Foreskin melanocyte (primary cell): ENCODE measurements at places on chromosomes 13 and 19.
A peak's percentile ranks its signal among the peaks of the same experiment; 100 is the strongest.

DNA sequence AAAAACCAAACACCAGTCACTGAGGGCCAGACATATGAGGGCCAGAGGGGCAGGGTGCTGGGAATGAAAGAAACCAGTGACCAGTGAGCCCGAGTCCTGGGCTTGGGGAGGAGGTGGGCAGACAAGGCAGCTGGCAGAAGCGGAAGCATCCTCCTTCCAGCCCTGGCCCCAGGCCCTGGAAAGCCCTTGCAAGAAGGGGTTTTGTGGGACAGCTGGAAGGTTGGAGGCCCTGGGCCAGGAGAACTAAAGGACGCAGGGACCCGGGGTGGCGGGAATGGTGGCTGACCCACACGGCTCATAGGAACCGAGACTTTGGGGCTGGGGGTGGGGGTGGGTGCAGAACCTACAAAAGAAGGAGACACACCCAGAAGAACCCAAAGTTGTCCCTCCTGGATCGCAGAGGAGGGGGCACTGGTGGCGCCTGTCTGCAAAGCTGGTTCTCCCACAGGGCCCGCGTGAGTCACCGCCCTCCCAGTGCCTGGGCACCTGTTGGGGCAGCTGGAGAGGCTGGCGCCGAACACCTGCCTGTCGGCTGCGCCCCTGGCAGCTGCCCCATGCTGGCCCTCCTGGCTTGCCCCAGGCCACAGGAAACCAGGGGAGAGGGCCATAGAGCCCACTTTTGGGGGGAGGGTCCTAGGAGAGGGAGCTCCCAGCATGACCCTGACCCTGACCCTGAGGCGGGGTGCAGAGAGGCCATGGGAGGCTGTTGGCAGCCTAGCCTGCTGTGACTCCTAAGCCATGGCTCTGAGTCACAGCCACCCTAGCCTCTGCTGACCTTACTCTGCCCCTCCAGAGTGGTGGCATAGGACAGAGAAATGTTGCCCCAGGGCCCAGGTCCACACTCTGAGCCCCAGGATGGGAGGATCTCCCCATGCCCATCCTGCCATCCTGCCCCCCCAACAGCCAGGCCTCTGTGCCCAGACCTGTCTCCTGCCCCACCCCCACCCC, 802 bp downstream of the DMPK start:
- DNase-seq, result no peak

DNA sequence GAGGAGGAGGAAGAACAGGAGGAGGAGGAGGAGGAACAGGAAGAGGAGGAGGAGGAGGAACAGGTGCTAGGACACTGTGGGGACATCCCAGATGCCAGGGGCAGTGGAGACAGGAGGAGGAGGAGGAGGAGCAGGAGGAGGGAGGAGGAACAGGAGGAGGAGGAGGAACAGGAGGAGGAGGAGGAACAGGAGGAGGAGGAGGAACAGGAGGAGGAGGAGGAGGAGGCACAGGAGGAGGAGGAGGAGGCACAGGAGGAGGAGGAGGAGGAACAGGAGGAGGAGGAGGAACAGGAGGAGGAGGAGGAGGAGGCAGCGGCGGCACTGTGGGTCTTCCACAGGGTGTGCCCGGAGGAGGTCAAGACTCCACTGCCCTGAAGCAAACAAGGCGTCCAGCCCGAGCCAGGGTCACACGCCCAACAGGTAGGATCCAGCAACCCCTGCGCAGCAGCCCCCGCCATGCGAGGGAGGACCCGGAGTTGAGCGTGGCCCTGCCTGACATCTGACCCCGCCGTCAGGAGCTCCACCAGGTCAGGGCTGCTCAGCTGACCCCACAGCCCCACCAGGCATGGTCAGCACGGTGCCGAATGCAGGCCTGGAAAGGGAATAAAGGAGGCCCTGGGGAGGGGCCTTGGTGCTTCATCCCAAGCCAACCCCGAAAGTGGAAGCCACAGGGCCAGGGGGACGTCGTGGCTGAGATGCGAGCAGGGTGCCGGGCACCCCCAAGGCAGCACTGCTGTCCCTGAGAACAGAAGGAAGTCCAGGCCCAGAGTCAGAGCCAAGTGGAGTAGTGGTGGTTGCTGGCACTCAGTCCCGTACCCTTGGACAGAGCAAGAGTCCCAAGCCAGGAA, 9.2 kb downstream of the SBNO2 start:
- DNase-seq, result no peak

GRCh38 chr19:49497047-49497788, 984 bp downstream of the RPS11 start:
- no peak for DNase-seq

DNA sequence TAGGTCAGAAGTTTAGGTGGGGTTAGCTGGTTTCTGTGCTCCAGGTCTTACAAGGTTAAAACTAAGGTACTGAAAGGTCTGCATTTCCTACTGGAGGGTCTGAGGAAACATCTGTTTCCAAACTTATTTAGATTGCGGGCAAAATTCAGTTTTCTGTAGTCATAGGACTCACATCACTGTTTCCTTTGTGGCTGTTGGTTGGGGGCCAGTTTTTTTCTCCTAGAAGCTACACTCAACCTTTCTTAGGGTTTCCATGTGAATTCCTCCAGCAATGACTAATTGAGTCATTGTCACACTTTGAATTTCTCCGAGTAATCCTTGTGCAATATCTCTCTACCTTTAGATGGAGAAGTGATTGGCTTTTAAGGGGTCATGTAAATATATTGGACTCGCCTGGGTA, 773.4 kb upstream of the SLITRK1 start:
- DNase-seq, result no peak

GRCh38 chr19:50046649-50047503, 21.1 kb downstream of the ZNF473 start:
- no peak for DNase-seq

DNA sequence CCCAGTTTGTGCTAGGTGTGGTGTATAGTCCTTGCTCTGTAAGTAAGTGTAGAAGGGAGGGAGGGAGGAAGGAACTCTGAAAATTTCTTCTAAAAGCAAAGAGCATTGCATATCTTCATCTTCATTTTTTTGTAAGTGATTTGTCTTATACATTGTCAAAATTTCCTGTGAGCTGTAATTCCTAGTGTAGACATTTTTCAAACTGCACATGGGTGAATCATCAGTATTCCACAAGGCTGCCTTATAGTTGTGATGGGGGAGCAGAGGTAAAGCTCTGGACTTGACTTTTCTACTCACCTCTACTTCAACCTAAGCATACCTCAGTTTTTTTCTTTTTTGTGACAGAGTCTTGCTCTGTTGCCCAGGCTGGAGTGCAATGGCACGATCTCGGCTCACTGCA, 86.9 kb downstream of the CDK8 start:
- DNase-seq, result no peak

DNA sequence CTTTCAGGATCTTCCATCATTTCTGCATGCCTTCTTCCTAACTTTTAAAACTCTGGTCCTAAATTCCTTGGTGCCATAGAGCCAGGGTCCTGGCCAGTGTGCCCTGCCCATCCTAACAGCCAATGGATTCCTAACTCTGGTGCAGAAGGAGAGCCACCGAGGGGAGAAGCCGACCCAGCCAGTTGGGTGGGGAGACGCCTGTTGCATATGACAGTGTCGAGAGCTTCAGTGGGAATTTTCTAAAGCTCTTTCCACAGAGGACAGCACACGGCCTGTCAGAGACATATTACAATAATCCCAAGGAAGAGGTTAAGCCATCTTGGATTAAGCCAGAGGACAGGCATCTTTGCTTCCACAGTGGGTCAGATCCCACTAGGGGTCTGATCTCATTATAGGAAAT, 180.4 kb downstream of the ZNF536 start:
- no peak for DNase-seq

DNA sequence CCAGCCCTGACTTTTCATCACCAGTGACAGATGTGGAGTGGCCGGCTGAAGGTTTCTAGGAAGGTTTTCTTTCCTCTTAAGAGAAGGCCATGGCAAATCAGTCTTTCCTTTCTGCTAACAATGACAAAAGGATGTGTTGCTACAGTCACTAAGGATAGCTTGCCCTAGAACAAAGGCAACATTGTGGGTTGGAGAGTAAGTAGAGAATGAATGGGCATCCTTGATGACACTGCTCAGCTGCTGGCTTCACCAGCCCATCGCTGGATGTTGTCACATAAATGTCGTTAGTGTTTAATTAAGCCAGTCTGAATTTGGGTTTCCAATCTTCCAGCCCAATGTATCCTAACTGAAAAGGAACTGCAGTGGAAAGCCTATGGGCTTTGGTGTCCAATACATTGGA, 168.4 kb downstream of the ZIC5 start:
- DNase-seq, result peak; percentile 35

DNA sequence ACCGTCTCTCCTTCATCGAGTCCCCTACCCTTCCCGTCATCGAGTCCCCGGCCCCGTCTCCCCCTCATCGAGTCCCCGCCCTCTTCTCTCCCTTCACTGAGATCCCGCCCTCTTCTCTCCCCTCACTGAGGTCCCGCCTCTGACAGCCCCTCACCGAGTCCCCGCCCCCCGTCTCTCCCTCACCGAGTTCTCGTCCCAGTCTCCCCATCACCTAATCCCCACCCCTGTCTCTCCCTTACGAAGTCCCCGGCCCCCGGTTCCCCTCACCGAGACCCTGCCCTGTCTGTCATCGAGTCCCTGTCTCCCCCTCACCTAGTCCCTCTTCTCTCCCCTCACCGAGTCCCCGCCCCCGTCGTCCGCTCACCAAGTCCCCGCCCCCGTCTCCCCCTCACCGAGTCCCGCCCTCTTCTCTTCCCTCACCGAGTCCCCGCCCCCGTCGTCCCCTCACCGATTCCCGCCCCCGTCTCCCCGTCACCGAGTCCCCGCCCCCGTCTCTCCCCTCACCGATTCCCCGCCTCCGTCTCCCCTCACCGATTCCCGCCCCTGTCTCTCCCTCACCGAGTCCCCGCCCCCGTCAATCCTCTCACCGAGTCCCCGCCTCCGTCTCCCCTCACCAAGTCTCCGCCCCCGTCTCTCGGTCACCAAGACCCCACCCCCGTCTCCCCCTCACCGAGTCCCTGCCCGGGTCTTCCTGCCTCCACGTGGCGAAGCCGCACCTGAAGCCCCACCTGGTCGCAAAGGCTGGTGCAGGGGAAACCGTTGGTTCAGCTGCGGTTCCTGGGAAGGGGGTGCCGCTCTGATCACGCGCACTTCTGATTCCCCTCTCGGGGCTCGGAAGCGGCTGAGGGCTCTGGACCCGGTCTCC, 23.9 kb upstream of the ZNF846 start:
- peak; percentile 82 for DNase-seq

DNA sequence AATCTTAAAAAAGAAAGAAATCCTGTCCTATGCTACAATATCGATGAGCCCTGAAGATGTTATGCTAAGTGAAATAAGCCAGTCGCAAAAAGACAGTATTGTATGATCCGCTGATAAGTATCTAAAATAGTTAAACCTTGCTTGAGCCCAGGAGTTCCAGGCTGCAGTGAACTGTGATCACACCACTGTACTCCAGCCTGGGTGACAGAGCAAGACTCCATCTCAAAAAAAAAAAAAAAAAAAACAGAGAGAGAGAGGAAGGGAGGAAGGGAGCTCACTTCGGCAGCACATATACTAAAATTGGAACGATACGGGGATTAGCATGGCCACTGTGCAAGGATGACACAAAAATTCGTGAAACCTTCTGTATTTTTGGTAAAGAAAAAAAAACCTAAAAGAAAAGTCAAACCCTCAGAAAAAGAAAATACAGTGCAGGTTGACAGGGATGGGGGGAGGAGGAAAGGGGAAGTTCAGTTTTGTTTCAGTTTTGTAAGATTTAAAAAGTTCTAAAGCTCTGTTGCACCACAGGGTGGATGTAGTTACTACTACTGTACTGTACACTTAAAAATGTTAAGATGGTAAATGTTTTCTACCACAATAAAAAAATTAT, 8.4 kb downstream of the CLASRP start:
- no peak for DNase-seq

- DNase-seq, result no peak
Measured at GRCh38 chr13:73684286-73684685, 449.9 kb downstream of the KLF12 start.

GRCh38 chr13:97318532-97318931, 96.4 kb downstream of the MBNL2 start:
- DNase-seq, result no peak

GRCh38 chr13:24127116-24127631, 33.3 kb upstream of the SPATA13 start:
- no peak for DNase-seq

DNA sequence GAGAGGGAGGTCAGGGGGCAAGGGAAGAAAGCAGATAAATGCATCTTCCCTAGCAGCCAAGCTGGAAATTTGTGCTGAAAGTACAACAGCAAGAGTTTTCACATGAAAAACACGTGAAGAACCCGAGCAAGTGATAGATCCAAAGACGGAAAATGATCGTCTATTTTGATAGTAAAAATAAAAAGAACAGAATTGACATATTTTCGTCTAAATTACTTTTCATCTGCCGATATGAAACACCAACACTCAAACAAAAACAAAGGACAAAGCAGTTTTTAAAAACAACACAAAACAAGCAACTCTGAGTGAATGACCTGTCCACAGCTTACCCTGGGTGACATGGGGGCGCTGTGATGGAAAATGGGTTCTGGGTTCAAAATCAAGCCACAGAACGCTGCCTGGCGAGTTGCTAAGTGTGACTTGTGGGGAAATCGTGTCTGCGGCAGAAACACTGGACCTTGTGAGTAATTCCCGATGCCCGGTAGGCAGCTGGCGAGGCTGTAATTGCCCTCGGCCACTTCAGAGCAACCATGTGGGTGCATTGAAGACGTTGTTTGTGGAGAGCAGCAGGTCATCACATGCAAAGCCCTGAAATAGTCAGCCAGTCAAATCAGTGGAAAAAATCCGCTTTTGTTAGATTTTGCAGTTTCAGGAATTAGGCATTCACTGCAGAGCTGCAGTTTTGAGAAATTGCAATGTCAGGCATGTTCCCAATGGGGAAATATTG, 7.4 kb downstream of the SOX1 start:
- DNase-seq, result peak; percentile 52

DNA sequence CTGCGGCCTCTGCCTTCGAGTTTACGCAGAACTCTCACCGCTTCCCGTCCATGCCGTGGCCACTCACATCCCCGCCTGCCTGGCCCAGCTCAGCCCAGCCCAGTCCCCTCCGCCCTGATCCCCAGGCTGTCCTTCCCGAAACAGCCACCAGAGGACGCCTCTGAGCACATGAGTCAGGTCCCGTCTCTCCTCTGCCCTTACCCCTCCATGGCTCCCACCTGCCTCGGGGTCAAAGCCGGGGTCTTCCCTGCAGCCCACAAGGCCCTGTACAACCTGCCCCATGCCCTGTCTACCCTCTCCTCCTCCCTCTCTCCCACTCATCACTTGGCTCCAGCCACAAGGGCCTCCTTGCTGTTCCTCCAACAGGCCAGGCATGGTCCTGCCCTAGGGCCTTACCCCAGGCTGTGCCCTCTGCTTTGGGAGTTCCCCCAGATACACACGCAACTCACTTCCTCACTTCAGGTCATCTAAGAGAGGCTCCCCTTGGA, 8.1 kb upstream of the SEMA6B start:
- DNase-seq, result peak; percentile 49
